ENCODE measurements at places on chromosomes 13 and 19.

DNA sequence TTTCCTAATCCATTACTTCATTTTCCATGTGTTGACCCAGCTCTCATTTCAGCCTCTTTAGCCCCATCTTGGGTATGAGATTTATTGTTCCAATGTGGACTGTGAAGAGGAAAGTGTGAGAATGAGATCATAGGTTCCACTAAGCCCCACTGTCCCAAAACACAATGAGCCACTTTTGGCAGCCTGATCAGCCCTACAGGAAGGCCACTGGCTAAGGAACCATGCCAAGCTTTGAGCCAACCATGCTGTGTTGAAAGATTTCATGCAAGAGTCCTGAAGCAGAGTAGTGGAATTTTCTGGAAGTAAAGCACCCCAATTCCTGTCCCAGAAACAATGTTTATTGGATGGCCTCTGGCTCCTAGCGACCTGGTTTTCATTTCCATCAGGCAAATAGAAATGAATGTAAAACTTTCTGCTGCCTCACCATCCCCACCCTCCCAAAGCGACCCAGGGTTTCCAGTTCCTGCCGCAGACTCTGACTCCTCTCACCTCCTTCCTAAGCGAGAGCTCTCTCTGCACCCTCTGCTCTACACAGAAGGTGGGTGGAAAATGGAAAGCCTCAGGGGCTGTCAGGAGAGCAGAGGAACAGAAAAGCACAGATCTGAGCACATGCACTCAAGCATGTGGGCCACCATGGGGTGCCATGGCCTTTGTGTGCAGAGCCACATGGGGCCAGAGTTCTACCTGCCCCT, 73.1 kb downstream of the KCTD12 start:
- DNase-seq, result no peak

GRCh38 chr19:40312533-40312932, 27.4 kb upstream of the AKT2 start:
- no peak for DNase-seq

DNA sequence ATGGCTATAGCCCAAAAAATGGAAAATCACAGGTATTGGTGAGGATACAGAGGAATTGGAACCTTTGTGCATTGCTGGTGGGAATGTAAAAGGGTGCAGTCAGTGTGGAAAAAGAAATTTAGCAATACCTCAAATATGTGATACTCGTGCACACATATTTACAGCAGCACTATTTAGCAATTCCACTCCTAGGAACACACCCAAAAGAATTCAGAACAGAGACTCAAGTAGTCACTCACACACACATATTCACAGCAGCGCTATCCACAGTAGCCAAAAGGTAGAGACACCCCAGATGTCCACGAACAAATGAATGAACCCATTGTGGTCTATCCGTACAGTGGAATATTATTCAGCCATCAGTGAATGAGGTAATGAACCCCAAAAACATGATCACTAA, 114.0 kb downstream of the COL4A2 start:
- no peak for DNase-seq

DNA sequence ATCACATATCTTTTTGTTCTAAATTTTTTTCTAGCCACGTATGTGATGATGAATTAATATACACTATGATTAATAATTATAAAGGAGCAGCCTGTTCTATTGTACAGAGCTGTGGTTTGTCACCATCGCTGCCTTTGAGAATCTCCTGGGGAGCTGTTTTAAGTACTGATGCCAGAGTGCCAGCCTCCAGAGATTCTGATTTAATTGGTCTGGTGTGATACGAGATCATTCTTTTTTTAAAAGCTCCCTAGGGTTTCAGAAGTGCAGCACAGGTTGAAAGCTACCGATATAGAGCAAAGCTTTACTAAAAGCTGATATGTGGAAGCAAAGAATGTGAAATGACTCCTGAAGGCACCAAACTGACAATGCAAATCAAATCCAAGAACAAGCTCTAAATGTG, 314.7 kb downstream of the ITGBL1 start:
- no peak for DNase-seq

DNA sequence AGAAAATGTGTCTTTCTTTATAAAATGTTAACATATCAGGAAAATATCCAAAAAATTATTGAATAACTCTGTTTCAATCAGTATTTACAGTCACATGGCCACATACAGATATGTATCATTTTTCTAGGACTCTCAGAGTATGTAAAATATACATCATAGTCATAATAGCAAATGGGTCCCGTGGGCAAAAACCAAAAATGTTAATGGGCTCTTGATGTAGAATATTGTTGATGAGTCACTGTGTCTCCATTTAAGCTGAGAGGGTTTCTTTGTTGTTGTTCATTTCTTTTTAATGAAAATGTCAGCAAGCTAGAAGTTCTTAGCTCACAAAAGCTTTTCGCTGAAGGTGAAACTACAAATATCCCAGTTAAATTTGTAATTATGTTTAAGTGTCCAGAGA, 1713.1 kb upstream of the PCDH20 start:
- DNase-seq, result no peak

DNA sequence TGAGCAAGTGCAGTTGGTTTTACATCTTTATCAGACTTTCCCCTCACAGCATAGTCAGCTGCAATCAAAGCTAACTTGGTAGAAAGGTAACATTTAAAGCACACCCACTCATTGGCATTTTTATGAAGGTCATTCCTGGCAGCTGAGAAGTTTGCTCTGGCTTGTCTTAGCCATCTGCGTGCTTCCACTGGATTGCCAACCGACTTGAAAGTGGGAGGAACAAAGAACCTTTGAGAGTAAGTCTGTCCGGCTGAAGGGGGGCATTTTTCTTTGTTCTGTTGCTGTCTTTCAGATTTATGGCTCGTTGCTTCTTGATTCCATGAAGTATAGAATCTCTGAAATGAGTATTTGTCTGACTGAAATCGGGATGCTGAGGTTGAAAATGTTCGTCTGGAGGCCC, 103.1 kb downstream of the SACS start:
- no peak for DNase-seq

GRCh38 chr19:51703575-51704515, 10.7 kb downstream of the SPACA6 start:
- peak; percentile 97 for DNase-seq

GRCh38 chr13:37068962-37069361, 9.5 kb upstream of the SUPT20H start:
- DNase-seq, result no peak

DNA sequence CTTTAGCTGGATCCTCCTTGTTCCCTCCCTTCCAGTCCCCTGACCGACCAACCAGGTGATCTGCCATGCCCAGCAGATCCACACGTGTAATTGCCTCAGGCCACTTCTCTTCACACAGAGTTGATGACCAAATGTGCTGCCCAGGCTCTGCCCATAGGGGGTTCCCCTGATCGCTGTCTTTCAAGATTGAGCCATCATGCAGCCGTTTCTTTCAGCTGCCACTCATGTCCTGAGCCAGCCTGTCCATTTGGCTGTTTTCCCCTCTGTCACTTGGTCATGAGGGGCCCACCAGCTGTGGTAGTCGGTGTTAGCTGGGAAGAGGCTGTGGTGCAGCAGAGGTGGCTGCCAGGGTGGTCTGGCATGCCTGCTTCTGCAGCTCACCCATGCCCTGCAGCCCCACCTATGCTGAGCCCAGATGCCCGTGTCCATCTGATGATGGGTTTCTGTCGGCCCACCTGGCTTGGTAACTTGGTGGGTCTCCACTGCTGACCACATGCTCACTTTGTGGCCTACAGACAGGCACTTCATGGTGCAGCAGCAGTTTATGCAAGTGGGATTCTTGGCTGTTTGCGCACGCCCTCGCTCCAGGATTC, 35.6 kb upstream of the GPR183 start:
- DNase-seq, result no peak

GRCh38 chr19:12450844-12451243, 10.0 kb upstream of the ZNF443 start:
- DNase-seq, result no peak

DNA sequence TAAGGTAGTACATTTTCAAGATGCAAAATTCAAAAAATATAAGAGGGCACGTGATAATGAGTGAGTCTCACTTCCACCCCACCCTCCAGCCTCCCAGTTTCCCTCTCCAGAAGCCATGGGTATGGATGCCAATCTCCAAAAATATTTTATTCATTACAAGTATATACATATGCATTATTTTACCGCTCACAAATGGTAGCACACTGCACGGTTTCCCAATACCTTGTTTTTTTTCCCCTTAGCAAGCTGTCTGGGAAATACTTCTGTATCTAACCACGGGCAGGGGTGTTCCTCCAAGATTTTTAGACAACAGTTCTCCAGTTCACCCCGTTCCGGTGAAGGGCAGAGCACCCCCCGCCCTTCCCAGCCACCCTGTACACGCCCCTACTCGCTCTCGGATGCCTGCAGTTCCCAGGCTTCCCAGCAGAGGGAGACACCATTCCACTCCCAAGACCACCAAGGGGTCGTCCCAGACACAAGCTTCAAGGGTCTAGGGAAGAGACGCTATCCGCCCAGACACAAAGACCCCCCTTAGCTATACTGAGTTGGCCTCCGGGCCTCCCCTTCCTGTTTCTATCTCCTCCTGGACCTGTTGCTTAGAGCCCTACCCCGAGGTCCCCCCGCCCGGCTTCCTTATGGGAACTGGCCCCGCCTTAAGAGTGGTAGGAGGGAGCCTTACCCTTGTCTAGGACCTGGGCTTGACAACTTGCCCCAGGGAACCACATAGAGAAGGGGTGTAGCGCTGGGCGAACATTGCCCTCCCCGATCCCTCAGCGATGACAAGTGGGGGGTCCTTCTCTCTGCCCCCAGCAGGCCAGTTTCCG, 1.1 kb upstream of the FXYD3 start:
- peak; percentile 70 for DNase-seq

GRCh38 chr13:44540761-44541434, 35.2 kb downstream of the TSC22D1 start:
- no peak for DNase-seq

DNA sequence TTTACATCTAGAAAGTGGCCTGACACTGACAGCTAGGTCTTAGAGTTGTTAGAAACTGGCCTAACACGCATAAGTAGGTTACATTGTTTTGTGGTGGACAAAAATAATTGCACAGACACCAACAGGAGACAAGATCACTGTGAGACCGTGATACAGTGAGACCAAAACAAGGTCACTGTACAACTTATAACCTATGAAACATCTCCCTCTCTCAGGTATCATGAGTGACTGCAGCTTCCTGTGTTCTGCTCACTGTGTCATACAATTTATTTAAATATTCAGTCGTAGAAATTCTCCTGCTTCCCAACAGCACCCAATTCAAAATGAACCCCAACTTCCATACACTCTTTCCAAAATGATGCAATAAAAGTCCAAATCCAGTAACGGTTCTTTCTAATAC, 2165.2 kb downstream of the PCDH9 start:
- no peak for DNase-seq

DNA sequence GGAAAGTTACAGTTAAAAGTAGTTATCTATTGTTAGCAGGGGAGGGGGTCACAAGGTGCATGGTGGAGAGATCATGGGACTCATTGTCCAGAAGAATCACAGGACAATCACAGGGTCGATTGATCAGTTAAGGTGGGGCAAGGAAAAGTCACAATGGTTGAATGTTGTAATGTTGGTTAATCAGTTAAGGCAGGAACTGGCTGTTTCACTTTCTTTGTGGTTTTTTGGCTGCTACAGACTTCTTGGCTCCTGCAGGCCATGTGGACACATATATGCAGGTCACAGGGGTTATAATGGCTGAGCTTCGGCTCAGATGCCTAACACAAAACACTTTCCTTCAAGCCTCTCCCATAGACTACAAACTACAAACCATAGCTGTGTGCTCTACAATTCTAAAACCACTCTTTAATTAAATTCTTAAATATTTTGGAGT, 6.9 kb upstream of the ZNF431 start:
- DNase-seq, result no peak

- no peak for DNase-seq
These were observed 56.5 kb downstream of the CDK8 start for GRCh38 chr13:26310470-26310869.

DNA sequence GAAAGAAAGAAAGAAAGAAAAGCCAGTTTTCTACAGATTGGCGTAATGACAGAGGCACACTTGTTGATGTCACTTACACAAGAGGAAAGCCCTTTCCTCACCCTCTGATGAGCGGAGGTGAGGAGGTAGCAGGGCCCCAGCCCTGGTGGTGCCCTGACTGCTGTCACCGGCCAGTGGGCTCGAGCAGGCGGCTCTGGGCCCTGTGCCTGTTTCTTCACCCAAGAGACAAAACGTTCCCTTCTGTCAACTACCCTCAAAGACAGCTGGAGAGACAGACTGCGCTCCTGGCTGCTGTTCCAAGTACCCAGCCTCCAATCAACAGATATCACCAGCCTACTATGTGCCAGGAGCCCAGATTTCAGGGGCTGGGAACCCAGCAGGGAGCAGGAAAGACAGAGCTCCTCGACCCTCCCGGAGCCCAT, 10.1 kb downstream of the EPS15L1 start:
- no peak for DNase-seq

GRCh38 chr13:45744979-45745378, 42.9 kb downstream of the CBY2 start:
- DNase-seq, result no peak

DNA sequence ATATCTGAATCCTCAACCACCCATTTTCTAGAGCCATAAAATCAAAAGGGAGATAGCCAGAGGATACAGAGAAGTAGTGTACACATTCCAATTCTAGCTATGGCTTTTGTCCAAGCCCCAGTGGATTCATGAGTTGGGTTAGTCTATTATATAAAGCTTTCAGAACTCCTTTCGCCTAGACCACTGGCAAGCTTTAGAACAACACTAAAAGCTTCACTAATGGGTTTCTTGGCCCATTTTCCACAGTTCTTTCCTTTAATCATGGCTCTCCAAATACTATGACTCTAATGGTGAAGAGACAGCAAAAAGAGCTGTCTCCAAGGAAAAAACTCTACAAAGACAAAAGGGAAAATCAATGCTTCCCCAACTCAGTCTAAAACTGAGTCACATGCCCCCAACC, 48.2 kb upstream of the SLITRK5 start:
- DNase-seq, result no peak

- DNase-seq, result no peak
These were observed 13.1 kb upstream of the MZF1 start for GRCh38 chr19:58586133-58586765.

GRCh38 chr13:25857830-25858229, 194.0 kb downstream of the SHISA2 start:
- no peak for DNase-seq

- no peak for DNase-seq
These were observed 11.9 kb upstream of the NAPA start for GRCh38 chr19:47526798-47527197.

- DNase-seq, result no peak
These were observed 5.9 kb downstream of the MAST1 start for GRCh38 chr19:12843999-12844732.

DNA sequence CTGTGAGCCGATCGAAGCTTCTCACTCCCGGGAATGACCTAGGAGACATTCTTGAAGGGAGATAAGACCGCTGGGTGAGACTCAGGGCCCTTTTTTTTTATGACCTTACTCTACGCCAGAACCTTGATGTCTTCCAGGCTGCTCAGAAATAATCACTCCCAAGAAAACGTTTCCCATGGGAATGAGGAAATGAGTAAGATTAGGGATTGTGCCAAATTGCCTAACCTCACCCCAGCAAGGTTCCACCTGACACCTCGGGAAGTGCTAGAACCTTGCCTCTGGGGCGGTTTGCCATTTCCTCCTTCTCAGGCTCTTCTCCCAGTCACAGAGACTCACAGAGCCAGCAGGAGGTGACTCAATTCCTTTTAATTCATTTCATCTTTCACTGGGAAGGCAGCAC, 2.3 kb downstream of the SLC46A3 start:
- no peak for DNase-seq

Measured in activated naive CD8-positive, alpha-beta T cell treated with anti-CD3 and anti-CD28 coated beads for 36 hours (primary cell).